ENCODE measurements at places on chromosomes 6 and 20.

DNA sequence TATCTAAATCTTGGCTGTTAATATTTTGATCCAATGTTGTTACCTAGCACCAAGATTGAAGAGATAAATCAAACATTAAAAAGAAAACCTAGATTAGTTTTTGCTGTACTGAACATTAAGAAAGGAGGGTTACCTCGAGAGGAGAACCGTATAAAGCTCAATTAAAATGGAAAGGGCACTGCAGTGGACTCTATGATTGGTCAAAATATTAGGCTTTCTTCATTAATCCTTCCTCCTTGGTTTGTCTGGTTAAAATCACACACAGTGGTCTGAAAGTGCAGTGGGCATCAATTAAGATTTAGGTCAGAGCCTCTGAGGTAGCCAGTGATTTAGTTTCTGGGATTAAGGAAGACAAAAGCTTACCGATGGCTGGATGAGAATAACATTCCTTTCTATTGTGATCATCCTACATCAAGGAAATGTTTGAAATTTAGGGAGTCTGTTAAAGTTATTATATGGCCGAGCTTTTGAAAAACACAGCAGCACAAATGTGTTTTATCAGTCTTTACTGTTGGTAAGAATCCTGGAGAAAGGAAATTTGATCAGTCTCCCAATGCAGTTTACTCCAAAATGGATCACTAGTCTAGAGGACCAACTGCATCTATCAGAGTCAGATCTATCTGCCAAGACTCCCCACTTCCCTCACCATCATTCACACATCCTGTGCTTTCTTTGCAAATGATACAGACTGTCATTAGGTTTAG is 134.6 kb upstream of the NEDD9 start:
- no peak for DNase-seq

DNA sequence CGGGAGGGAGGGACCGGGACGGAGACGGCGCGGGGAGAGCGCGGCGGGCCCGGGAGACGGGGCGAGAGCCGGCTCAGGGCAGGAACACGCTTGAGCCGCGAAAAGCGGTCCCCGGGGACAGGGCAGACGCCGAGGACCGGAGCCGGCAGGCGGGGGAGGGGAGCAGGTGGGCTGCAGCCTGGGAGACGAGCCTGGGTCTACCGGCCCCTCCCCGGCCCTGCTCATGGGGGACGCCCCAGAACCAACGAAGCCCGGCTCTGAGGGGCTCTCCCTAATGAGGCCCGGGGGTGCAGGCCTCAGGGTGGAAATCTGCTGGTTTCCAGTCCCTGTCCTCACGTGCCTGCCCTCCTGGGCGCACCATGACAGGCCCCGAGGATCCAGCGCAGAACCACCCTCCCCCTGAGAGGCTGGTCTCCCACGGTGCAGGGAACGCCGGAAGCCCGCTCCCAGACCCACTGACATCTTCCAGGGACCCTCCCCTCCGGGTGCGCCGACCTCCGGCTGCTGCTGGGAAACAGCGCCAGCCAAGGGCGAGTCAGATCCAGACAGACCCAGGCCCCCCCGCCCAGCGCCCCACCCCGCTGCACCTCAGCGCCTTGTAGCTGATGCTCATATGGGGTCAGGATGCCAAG is 571 bp upstream of the EEF1A2 start:
- DNase-seq: no peak

- DNase-seq: no peak
These were observed 281.2 kb upstream of the JARID2 start for GRCh38 chr6:14964556-14965270.

GRCh38 chr20:6884114-6884513 is 116.6 kb downstream of the BMP2 start:
- DNase-seq: no peak

DNA sequence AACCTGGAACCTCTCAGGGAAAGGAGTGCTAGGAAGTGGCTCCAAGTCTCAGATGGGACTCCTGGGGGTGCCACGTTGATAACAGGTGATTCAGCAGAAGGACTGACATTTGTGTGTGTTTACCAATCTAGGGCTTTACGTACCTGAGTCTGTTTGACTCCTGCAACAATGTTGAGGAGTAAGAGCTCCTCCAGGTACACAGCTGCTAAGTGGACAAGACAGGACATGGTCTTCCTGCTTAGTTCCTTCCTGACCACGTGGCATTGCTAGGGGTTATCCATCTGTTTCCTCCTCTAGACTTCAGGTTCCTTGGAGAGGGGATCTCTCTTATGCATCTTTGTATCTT is 164.5 kb upstream of the SLC24A3 start:
- DNase-seq: no peak

- no peak for DNase-seq
These were observed 138.0 kb upstream of the ARID1B start for GRCh38 chr6:156639009-156639721.

GRCh38 chr6:153101461-153101860 is 29.6 kb downstream of the RGS17 start:
- no peak for DNase-seq
